ENCODE measurements at places on chromosomes 1 and 21.

DNA sequence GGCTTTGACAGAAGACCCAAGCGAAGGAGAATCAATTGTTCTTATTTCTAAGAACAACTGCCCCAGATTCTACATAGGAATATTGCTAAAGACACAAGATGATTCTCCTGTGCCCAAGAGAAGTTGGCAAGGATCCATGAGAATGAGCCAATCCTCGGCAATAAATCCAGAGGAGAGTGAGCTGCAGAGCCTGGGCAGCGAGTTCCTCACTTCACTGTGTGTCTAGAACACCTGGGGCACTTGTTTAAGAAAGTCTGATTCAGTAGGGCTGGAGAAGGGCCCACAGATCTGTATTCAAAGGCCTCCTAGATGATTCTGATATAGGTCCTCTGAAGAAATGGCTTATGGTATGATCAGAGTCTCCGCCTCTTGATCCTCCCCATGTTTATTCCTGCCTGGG lies 31.8 kb downstream of the GADD45A start:
- DNase-seq = no peak

GRCh38 chr1:40383095-40383487 lies 9.6 kb downstream of the SMAP2 start:
- DNase-seq = no peak

- no peak for DNase-seq
These were observed 4.8 kb upstream of the EDARADD start for GRCh38 chr1:236389253-236389652.

DNA sequence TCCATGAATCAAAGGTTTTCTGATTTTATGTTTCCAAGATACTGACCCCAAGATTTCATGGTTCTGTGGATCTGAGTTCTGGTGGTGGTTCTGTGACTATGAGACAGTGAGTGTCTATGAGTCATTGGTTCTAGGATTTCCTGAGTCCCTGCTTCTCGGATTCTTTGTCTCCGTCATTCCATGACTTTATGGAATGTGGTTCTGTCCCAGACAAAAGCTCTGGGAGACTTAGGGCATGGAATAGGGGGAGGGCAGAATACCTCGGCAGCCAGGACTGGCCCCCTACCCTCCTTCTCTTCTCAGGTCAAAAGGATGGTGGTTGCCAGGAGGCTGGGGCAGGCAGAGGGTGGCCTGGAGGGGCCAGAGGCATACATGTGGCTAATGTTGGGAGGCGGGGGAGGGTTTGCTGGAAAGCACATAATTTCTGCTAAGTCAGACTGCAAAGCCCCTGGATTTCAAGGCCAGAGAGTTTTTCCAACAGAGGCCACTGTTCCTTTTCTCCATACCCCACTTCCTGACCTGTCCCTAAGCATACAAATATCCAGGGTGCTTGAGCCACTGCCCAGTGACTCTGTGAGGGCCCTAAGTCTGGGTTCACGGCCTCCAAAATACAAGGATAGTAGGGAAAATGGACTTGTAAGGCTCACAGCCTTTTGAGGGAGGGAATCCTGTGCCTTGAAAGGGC lies 17.2 kb downstream of the CDCP2 start:
- DNase-seq = no peak

DNA sequence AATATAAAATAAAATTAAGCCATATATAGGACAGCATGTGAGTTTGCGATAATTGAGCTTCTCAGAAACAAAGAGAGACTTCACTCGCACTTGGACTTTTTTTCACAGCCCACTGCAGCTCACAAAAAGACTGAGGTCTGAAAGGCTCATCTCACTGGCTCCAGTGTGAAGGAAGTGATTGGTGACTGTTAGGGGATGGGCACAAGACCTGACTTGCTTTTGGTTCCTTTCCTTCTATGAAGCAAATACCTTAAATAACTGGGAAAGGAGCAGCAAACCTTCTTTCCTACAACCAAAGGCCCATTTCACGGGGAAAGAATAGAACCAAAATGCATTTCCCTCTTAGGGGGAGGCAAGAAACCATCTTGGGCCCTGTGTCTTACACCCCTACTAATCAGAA lies 13.1 kb upstream of the TTLL7 start:
- no peak for DNase-seq

- no peak for DNase-seq
These were observed 114.2 kb downstream of the FCRL5 start for GRCh38 chr1:157438146-157438545.

DNA sequence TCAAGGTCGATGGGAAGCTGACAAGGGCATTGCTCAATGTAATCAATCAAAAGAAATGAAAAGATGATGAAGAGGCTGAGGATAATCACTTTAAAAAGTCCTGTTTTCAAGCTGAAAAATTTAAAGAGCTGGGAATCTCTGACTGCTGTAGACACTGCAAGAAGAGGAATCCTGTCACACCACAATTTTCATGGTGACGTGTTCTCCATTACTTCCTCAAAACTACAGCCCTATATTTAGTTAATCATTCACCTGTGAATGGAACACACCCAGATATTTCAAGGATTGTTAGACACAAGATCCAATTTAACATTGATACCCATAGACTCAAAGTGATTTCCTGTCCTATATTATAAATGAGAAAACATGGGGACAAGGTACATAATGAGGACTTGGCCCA lies 1048.3 kb downstream of the AMY1C start:
- no peak for DNase-seq

DNA sequence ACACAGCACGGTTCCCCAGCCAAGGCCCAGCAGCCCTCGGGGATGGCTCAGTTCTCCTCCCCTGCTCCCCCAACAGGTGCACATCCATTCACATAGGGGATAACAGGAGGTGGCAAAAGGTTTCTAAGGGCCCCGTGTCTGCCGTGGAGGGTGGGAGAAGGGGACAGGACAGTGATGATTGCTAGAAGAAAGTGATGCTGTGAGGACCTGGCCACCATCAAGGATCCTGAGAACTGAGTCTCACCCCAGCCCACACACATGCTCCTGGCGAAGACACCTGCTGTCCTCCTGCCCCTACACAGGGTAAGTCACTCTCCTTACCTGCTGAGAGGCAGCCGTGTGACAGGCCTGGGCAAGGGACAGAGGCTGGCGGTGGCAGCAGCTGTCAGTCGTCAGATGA lies 54.5 kb downstream of the GNG4 start:
- no peak for DNase-seq

GRCh38 chr1:97986041-97987005 lies 65.5 kb upstream of the DPYD start:
- no peak for DNase-seq
